GF-D8 (cell line): ENCODE measurements at places on chromosomes 11 and 22.

- no peak for DNase-seq
Measured at GRCh38 chr22:19495562-19496323, 16.0 kb downstream of the CDC45 start.

- no peak for DNase-seq
Measured at GRCh38 chr11:26329206-26329605, 2.7 kb upstream of the ANO3 start.

- no peak for DNase-seq
Measured at GRCh38 chr11:692824-693414, 2.1 kb downstream of the DEAF1 start.

DNA sequence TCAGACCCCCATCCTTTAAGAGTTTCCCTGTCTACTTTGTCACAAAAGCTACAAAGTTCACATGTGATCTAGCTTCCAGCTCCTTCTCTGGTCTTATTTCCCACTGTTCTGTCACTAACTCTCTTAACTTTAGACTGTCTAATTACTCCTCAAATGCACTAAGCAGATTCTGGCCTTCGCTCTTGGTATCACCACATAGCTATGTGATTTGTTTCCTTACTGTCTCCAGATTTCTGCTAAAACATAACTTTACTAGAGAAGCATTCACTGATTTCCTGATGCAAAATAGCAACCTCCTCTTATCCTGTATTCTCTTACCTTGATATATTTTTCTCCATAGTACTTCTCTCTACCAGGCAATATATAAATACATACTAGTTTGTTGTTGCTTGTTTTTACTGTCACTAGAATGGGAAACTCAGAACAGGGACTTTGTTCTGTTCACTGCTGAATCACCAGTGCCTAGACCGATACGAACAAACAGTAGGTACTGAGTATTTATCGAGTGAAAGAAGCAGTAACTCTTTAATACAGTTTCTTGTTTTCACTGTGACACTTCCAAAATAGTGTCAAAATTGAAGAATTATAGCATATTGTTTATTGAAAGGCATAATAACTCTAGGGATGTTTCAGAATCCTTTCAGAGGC is 205.6 kb downstream of the DDX10 start:
- DNase-seq, result no peak

GRCh38 chr22:30326255-30326705 is 461 bp downstream of the TBC1D10A start:
- DNase-seq, result no peak

DNA sequence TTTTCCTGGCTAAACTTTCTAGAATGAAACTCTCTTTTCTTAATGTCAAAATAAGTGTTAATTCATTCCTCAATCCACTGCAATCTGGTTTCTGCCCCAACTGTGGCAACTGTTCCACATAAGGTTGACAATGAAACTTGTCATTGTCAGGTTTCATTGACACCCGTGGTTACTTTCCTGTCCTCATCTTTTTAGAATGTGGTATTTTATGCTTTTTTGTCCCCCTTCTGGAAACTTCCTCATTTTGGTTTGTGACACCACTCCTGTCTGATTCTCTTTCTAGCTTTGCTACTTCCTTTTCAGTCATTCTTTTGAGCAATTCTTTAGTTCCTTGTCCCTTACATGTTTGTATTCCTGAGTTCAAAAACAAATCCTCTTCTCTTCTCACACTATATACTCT is 7.5 kb upstream of the PDE3B start:
- peak; percentile 56 for DNase-seq

GRCh38 chr11:97995874-97996273 is 1024.9 kb upstream of the CNTN5 start:
- DNase-seq, result no peak

- no peak for DNase-seq
Measured at GRCh38 chr22:47655930-47656329, 893.5 kb downstream of the TBC1D22A start.

DNA sequence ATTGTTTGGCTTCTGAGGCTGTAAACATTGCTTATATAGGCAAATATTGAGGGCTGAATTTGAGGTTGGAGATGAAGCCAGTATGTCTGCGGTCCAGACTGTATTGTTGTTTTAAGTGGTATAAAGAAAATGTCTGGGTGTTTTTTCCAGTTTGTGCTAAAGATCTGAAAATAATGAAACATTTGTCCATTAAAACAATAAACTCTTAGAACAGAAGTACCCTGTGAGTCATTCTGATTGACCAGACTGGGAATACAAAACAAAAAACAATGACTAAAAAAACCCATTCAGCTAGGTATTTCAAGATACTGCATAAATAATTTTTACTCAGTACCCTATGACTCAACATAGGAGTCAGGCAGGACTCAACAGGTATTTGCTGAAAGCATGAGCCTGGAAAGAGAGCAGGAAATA is 20.4 kb downstream of the ALKBH8 start:
- no peak for DNase-seq

- DNase-seq, result no peak
Measured at GRCh38 chr22:45055936-45056335, 46.1 kb upstream of the PHF21B start.

GRCh38 chr11:1830322-1831223 is 4.2 kb upstream of the SYT8 start:
- DNase-seq, result no peak

DNA sequence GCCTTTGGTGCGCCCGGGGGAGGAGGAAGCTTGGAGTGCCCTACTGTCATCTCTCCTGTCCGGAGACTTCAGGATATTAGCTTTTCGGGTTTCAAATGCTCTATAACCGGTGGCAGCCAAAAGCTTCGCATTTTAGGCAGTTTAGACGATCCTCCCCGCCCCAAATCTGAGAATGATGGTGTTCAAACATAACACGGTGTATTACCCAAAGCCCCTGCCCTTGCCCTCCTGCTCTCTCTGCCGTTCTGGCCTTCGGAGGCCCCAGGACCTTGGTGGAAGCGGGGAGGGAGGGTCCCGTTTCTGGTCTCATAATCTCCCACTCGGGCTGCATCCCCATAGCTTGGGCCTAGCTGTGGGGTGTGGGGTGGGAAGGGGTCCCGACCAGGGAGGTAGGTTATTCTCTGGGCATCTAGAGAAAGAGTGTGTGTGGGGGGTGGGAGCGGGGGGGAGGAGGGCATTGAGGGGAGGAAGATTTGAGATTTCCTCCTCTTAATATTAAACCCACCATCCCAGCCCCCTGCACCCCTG is 2.3 kb downstream of the PKNOX2 start:
- DNase-seq, result no peak

DNA sequence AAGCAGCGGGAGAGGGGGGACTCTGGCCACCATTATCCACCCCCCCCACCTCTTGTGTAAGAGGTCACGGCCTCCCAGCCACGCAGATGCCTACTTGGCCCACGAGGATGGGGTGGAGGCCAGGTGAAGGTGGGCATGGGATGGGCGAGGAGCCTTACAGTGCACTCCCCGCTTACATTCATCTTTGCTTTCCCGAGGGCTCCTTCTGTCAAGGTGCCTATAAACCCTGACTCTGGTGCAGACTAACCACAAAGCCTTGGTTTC is 13.1 kb downstream of the NPTXR start:
- DNase-seq, result no peak

- no peak for DNase-seq
Measured at GRCh38 chr11:70301721-70302418, 31.4 kb downstream of the PPFIA1 start.

DNA sequence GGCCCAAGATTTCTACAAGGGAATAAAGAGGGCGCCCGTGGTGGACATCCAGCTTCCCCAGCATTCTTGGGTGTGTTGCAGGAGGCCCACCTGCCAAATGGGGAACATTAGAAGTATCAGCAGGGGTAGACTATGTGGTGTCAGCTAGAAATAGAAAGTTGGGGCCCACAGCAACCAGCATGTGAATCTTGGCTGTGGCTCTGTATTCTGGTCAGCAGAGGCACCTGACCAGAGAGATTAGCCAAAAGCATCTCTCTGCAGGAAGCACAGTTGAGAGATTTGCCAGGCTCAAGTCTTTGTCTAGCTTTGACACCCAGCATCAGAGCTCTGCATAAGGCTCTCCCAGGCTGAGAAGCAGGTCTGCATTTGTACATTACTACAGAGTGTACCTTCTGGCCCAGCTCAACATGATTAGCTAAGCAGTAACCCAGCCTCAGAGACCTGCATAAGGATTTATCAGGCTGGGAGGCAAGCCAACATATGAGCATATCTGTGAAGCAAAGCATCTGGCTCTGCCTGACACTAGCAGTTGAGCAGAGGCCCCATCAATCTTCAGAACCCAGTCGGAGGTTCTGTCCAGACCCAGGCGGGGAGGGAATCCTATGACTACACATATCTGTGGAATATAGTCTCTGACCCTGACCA is 79.9 kb downstream of the MS4A13 start:
- no peak for DNase-seq

- no peak for DNase-seq
Measured at GRCh38 chr11:126267650-126268049, 1.0 kb downstream of the SRPRA start.

- no peak for DNase-seq
Measured at GRCh38 chr11:65501186-65501471, 2.3 kb downstream of the MALAT1 start.

- no peak for DNase-seq
Measured at GRCh38 chr11:111550258-111550657, 9.7 kb downstream of the LAYN start.

DNA sequence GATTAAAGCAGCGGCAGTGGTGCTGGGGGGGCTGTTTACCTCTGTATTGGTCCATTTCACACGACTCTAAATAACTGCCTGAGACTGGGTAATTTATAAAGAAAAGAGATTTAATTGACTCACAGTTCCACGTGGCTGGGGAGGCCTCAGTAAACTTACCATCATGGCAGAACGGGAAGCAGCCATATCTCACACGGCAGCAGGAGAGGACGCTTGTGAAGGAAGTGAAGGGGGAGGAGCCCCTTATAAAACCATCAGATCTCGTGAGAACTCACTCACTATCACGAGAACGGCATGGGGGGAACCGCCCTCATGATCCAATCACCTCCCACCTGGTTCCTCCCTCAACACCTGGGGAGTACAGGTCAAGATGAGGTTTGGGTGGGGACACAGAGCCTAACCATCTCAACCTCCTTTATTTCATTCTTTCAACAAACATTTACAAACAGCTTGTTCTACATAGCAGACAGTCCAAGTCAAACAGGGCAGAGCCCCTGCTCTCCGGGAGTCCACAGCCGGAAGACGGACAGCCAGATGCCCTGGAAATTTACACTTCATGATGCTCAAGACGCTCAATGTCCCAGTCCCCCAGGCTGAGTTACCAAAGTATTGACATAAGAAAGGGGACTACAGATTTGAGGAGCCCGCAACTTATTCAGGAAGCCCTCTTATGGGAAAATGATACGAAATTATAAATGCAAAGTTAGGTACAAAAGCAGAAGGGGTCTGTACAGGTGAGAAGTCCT is 26.3 kb upstream of the HMGXB4 start:
- peak; percentile 42 for DNase-seq

DNA sequence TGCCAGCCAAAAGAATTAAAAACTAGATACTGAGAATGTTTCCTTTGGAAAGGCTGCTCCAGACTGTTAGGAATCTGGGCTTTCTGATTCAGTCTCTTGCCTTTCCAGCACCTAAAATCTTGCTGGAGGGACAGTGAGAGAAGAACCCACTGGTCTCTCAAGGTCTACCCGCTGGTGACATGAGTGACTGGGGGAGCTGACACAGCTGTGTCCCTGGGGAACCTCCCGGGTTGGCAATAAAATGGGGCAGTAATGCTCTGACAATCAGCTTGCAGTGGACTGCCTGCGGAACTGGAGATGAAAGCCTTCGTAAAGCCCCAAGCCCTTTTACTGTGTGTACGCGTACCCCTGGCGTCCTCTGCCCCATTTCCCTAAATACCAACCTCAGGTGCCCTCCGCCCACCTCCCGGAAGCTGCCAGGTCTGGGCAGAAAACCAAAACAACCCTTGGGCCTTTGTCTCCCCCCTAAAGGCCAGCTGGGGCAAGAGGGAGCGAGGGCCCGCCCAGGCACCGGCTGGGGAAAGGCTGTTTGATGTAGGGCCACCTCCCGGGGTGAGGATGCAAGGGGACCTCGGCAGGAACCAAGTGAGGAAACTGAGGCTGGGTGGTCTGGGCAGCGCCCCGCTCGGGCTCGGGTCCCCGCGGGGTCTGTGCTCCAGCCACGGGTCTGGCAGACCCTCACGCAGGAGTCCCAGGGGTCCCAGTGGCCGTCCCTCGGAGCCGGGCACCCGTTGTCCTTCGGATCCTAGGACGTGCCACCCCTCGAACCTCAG is 741 bp downstream of the CARS1 start:
- DNase-seq, result no peak

- no peak for DNase-seq
Measured at GRCh38 chr11:116888884-116889549, 51.6 kb upstream of the APOA1 start.

GRCh38 chr22:27134315-27134701 is 476.9 kb downstream of the MIAT start:
- DNase-seq, result peak; percentile 31

DNA sequence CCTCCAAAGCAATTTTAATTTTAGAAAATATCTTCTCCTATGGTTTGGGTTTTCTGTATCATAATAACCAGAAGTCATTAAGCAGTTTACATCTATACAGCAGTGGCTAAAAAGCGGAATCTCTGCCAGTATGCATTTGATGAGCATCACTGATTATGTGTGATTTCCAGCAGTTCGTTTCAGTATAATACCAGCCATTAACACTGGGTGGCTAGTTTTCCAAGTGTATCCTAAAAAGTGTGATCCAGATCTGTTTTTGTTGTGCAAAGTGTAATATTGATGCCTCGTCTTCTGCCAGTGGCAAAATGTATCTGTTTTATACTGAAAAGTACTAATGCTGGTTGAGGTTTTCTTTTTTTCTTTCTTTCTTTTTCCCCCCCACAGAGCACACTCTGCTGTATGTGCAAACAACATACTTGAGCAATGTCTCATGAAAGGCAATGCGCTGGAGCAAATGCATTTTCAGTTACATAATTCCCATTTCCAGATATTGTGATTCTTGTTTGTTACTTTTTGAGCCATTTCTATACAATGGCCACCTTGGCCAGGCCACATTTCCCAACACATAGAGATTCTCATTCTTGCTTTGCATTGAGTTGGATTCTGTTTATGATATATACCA is 64.2 kb downstream of the SLC36A4 start:
- DNase-seq, result no peak
